ENCODE measurements at places on chromosomes 12 and 14.

DNA sequence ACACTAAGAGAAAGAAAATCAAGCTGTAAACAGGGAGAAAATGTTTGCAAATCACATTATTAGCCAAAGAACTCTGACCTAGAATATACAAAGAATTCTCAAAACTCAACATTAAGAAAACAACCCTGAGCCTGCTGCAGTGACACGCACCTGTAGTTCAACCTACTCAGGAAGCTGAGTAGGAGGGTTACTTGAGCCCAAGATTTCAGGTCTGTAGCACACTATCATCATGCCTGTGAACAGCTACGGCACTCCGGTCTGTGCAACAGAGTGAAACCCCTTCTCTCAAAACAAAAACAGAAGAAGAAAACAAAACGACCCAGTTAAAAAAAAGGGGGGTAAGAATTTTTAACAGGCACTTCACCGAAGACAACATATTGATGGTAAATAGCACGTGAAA, 20.8 kb downstream of the SAV1 start:
- DNase-seq = no peak

DNA sequence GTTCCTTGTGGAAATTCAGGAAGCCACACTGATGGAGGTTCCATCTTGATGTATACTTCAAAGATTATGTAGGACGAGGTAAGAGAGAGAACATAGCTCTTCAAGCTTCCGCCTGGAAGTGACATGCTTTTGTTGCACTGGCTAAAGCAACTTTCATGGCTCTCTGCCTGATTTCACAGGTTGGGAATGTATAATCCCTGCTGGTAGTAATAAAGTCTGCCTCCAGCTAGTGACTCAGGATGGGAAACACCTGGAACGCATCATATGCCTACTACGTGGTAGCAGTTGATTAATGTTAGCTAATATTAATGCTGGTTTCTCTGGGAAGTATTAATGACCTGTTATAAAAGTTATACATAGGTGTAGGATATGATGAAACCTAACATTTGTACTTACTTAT, 71.1 kb downstream of the PELI2 start:
- DNase-seq = no peak

DNA sequence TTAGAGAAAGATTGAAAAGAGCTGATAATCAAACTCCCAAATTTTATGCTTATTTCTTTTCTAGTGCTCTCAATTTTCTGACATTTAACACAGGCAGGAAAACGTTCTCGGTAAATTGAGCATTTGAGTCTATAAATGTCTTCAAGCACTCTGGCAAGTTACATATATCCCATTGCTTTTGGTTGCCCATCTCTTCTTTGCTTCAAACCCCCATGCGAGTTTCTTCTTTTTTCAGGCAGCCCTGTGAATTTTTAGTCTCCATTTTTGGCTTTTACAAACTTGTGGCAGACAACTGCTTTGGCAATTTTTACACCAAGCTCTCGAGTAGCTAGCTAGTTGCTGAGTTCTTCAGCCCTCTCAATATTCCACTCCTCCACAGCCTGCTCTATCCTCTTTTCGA, 8.7 kb upstream of the TMEM63C start:
- no peak for DNase-seq

GRCh38 chr12:42056130-42056529, 88.5 kb downstream of the GXYLT1 start:
- DNase-seq = peak; percentile 93

DNA sequence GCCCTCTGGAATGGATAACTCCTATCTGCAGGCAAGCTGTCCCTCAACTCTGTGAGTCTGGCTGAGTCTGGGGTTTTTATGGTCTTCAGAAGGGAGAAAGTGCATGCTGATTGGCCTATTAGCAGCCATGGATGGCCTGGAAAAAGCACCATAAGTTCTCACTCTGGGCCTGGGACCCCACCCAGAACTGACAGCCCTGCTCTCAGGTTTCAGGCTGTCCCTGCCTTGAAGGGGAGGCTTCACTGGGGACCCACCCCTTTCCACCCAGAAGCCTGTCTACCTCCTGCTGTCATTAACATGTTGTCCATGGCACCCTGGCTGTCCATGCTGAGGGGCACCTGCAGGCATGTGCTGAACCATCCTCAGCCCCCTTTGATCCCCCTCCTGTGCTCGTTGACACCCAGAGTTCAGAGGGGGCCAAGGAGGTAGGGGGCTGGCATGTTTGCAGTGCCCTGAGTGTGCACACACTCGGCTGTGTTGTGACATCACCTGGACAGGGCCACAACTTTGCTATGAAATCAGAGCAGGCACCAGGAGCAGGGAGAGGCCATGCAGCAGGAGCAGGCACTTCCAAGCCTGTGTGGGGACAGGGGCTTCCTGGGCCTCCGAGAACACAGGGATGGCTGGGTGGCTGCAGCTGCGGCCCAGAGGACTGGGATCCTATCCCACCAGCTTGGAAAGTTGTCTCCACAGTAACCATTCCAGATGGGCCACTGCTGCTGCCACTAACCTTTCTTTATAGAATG, 84.7 kb downstream of the ACSS3 start:
- DNase-seq = no peak

GRCh38 chr12:80411787-80412186, 32.2 kb upstream of the PTPRQ start:
- no peak for DNase-seq

- DNase-seq = no peak
Observed at GRCh38 chr14:77544571-77544970, 46.0 kb upstream of the ISM2 start.

DNA sequence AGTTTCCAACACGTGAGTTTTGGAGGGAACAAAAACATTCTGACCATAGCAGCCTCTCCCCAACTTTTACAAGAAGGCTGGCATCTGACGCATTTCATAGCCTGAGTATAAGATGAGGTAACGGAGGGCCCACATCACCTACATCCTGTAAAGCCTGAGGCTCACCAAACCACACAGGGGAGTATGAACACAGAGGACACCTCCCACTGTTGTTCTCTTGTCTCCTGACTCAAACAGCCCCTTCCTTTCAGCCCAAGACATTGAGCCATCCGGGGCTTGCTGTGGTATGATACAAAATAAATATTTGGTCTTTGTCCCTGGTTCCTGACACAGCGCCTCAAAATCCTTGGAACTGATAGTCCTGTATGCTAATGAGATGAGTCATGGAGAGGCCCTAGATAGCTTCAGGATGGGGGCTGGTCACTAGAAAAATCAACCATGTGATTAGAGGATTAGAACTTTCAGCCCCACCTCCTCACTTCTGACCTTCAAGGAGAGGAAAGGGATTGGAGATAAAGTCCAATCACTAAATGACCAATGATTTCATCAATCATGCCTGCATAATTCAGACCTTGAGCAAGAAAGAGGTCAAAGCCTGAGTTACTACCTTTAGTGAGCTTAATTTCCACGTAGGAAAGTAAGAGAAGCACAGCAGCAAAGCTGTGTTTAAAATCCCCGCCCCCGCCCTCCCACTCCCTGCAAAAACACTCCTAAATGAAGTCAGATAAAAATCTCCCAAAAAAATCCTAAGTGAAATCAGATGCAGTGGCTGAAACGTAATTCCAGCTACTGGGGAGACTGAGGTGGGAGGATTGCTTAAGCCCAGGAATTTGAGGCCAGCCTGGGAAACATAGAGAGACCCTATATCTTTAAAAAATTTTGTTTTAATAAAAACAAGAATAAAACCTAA, 236.4 kb downstream of the PCNX1 start:
- DNase-seq = no peak

DNA sequence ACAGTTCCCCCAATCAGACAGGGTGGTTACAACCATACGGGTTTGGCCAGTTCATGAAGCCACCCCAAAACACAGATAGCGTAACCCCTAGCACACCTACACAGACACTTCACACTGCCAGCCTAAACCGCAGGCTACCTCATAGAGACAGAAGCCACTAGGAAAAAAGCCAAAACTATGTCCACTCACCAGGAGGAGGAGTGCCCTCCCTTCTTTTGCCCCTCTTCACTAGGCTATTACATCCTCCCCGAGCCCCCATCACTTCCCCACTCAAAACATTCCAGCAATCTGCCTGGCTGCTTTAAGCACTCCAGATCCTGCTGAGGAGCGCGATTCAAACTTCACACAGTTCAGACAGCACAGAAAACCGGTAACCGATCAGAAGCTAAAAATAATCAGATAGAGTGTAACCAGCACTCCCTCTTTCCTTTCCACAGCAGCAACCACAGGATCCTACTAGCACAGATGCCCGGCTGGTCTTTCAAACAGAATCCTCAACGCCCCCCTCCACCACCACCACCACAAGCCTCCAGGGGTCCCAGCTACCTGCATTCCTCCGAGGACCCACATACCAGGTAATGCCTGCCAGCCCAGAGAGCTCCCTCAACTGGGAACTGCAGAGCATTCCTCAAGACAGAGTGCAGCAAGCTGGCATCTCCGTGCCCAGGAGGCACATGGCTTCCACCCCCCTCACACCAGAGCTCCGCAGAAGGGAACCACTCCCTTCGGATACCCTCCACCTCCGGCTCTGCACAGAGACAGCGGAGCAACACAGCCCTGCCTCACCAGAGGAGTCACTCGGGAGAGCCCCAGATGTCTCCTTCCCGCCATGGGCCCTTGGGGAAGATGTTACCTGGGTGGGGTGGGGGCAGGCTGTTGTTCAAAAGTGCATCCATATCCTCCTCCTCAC, 1.5 kb downstream of the CHD4 start:
- DNase-seq = no peak

- DNase-seq = no peak
Observed at GRCh38 chr12:112685321-112685720, 106.2 kb upstream of the RPH3A start.

GRCh38 chr12:91249518-91250272, 67.1 kb upstream of the DCN start:
- DNase-seq = no peak

GRCh38 chr14:36217027-36217426, 40.5 kb upstream of the PTCSC3 start:
- no peak for DNase-seq

DNA sequence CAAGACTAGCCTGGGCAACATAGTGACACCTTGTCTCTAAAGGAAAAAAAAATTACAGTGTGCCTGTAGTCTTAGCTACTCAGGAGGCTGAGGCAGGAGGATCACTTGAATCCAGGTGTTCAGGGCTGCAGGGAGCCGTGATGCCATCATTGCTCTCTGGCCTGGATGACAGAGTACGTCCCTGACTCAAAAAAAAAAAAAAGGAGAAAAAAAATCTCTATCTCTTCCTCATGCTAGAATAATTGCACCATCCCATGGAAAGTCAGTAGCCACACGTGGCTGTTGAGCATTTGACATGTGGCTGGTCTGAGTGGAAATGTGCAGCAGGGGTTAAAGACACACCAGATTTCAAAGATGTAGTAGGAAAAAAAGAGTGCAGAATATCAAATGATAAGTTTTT, 3.8 kb downstream of the RILPL1 start:
- DNase-seq = no peak

GRCh38 chr14:23551266-23552028, at the start of gene ZFHX2:
TSS of gene ZFHX2 (minus strand) at chr14:23551765. CDS start at chr14:23535325, 16,440 bp downstream.
- DNase-seq = no peak

GRCh38 chr14:99062216-99062615, 209.8 kb downstream of the BCL11B start:
- no peak for DNase-seq

DNA sequence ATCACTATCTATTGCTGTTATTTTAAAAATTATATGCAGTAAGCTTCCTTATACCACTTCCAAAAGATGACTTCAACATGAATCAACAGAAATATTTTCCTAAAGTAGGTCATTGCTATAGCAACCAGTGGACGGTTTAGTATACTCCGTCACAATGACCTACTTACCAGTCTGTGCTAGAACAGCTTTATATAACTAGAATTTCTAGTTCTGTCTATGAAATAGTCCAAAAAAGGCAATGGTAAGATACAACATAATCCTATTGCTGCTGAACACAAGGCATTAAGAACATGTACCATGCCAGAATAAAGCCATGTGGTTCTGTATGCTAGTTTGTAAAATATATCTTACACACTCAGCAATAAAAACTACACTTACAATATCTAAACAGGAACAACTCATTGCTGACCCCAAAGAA, 40.7 kb upstream of the MTERF2 start:
- DNase-seq = no peak

DNA sequence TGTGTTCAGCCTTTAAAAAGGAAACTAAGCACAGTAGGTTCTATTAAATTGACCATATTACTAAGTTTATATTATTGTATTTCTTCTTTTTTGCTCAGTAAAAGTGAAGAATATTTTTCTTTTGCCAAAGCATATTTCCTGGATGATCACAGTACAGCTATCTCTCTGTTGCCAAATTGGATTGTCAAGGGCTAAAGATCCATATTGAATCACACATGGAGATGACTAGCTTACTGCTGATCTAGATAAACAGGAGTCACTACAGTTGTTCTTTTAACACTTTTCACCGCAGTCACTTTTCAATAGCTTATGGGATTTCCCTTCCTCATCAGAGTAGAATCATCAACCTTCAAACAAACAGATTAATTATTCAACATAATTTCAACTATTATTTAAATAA, 78.6 kb downstream of the LRRC9 start:
- no peak for DNase-seq

DNA sequence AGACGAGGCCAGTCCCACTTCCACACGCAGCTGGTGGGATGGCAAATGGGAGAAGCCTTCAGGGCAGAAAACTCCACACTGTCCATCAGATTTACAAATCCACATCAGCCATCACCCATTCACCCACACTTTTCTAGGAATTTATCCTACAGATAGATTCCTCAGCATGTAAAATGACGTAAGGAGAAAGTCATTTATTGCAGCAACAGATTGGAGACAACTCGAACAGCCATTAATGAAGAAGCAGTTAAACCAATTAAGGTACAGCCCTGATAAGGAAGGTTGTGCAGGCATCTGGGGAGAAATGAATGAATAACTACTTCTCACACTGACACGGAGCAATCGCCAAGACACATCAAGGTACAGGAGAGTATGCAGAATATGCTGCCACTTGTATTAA, 26.2 kb downstream of the PRKAB1 start:
- DNase-seq = no peak

DNA sequence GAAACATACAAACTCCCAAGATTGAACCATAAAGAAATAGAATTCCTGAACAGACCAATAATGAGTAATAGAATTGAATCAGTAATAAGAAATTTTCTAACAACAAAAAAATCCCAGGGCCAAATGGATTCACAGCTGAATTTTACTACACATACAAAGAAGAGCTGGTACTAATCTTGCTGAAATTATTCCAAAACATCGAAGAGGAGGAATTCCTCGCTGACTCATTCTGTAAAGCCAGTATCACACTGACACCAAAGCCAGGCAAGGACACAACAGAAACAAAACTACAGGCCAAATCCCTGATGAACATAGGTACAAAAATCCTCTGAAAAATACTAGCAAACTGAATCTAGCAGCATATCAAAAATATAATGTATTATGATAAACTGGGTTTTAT, 367.8 kb upstream of the CLEC14A start:
- no peak for DNase-seq

- no peak for DNase-seq
Observed at GRCh38 chr14:74491956-74492775, 939 bp downstream of the NPC2 start.

DNA sequence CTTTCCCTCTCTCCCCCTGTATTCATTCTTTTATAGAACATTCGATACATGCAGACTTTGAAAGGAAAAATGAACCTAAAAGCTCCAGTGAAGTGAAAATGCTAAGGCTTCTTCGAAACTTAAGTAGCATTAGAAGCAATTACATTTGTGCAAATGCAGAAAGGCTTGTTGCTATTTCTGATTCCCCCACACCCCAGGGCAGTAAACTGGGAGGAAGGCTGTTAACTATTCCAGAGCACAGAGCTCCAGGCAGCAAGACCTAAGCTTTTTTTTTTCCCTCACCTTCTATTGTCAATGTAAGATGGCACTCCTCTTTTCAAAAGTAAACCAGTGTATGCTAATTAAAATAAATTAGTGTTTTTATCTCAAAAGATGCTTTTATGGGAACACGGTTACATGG, 448.9 kb upstream of the TBX3 start:
- DNase-seq = no peak
